ENCODE measurements at places on chromosomes 12 and 14.

DNA sequence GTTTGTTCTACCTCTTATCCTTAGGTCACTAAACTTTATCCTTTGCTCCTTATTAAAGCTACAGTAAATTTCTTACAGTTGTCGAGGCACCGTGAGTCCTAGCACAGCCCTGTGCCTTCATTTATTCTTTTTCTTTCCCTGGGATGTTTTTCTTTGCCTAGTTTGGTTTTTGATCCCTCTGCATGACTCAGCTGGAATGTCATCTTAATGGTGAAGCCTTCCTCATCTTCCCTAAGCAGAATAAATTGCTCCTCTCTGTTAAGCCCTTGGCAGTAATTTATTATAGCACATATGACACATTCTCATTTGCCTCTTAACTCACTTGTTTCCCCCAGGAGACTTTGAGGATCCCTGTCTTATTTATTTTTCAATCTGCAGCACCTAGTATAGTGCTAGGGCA is 16.6 kb downstream of the ACTR10 start:
- no peak for DNase-seq

DNA sequence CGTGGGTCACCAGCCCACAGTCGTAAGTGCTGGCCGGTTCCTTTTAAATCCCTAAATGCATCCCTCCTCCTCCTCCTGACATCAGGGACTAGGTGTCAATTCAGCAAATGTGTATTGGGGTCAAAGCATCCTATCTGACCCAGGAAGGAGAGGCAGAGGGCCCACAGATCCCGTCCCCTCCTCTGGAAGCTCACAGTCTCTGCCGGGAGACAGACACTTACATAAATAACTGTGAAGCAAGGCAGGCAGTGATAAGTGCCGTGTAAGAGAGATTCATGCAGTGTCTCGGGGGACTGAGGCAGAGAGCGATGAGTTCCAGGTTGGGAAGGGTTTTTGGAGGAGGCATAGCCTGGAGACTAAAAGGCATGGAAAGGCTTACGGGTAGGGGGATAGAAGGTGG is 44.1 kb downstream of the HRK start:
- no peak for DNase-seq

- no peak for DNase-seq
These were observed 6.0 kb downstream of the KRT2 start for GRCh38 chr12:52645982-52646381.

GRCh38 chr12:114700392-114701103 is 16.6 kb upstream of the TBX3 start:
- no peak for DNase-seq

- DNase-seq = no peak
These were observed 33.2 kb upstream of the CD69 start for GRCh38 chr12:9793779-9794395.

Data from heart left ventricle (tissue), 16 donors.